ENCODE measurements at places on chromosomes 3 and 15.
A peak's percentile ranks its signal among the peaks of the same experiment; 100 is the strongest.

- no peak for DNase-seq
These were observed 98.2 kb downstream of the ZNF609 start for GRCh38 chr15:64558460-64559179.

DNA sequence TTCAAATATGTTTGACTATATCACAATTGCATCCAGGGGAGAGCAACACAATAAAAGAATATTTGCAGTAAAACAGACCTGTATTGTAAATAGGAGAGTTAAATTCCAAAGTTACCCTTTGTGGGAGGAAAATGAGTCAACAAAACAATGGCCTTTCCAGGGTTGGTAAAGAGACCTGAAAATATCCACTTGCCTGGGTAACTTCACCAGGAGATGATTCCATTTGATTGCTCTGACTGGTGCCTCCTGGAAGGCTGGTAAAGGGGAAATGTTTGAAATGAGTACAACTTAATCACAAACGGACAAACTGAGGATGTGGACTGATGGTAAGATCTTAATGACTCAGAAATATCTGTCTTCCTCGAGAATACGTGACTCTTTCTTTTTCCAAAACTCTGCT lies 43.6 kb upstream of the SRGAP3 start:
- no peak for DNase-seq

- DNase-seq: no peak
These were observed 267.6 kb upstream of the TBC1D5 start for GRCh38 chr3:18010001-18010400.

DNA sequence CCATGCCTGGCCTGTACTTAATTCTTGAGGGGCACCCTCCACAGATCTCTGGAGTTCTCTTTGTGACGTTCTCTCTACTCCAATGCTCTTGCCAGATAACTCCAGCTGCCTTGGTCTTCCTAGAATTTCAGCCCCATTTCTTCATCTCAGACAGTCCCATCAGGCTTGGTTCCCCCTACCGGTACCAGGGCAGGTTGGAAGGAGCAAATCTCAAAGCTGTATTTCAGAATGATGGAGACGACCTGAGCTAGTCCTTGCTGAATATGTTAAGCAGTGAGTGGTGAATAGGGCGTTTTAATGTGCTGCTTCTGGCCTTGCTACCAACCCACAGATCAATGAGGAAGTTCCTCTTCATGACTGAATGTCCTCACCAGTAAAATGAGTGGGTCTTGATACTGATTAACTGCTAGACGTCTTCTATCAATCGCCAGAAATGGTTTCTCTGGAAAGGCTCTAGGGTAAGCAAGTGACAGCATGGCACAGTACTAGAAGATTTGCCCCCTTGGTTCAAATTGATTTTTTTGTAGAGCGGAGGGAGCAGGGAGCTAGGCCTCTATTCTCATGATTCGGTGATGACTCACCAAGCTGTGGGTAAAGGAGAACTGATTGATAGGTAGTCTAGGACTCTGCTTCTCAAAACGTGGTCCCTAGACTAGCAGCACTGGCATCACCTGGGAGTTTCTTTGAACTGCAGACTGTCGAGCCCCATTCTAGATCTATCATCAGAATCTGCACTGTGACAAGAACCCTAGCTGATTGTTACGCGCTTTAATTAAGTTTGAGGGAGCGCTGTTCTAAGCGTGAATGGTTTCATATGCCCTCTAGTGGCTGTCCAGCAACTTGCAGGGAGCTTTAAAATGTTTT lies 67.8 kb downstream of the UBP1 start:
- DNase-seq: peak; percentile 29

DNA sequence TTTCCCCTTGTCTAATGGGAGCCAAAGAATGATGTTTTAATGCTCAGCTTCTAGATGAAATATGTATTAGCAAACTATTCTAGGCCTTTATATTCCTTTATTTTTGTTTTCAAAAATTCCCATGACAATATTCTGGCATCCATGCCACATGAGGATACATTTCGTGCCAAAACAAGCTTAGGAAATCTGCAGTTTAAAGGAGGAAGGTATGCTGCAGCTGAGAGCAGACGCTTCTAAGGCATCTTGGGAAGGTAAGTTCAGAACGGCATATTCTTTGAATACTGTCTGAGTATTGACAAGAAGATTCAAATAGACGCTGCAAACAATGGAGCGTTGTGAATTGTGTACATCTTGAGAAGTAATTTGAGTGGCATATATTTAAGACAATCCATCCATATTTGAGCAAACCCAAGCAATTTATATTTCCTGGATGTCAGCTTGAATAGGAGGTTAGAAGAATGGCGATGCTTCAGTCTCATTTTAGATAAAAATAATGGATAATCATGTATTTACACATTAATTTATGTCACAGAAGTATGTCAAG lies 158.6 kb downstream of the RAP2B start:
- DNase-seq: no peak

GRCh38 chr15:70478251-70478990 lies 284.9 kb downstream of the UACA start:
- DNase-seq: no peak

DNA sequence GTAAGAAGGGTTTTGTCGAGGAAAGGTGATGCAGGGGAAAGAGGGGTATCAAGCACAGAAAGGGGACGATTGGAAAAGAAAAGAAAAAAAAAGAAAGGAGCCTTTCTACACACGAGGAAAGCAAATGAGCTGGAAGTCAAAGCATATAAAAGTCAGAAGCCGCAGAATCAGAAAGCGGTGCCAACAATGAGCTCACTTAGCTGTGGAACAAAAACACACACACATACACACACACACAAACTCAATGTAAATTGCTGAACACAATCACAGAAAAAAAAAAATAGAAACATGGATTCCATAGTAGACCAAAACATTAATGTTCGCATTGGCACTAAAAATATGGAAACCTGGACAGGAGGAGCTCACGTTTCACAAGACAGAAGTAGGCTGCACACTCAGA lies 63.4 kb upstream of the FEZF2 start:
- no peak for DNase-seq

GRCh38 chr3:73513260-73513659 lies 111.5 kb downstream of the PDZRN3 start:
- no peak for DNase-seq

DNA sequence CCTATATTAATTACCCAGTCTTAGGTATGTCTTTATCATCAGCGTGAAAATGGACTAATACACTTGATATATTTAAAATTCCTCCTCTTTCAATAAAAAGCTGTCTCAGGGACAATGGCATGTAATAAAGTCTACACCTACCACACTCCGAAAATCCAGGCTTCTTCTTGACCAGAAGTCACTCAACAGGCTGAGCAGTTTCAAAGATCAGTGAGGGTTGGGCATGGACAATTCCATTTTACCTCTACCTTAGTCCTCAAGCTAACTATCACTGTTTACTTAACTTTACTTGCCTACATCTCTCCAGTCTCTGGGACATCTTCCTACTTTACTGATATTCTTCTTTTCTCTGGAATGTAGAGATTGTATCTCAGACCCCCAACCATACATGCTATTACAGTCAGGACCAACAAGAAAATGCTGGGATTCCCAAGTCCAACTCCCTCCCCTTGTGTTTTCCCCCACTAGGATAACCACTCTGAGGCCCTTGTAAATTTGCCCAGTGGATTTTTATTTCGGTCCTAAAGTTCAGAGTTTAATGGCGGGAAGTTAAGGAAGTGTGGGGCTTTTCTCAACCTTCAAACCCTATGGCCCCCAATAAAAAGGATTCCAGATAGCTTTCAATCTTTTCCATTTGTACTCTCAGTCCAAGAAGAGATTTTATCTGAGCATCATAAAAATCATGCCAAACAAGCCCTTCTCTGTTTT lies 137.1 kb upstream of the TSC22D2 start:
- DNase-seq: no peak

DNA sequence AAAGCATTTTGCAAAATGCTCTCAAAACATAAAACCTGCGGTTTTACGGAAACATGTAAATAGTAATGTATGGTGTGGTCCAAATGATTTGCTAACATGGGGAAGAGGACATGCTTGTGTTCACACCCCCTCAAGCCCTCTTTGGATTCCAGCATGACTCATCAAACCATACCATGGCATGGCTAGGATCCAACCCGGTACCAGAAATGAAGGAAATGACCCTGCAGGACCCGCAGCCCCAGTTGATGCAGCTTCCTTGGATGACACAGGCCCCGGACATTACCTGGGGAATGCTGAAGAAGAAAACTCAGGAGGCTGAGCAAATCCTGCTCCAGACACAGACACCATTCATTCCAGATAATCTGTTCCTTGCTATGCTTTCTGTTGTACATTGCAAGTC lies 222.9 kb downstream of the DTWD1 start:
- DNase-seq: no peak

DNA sequence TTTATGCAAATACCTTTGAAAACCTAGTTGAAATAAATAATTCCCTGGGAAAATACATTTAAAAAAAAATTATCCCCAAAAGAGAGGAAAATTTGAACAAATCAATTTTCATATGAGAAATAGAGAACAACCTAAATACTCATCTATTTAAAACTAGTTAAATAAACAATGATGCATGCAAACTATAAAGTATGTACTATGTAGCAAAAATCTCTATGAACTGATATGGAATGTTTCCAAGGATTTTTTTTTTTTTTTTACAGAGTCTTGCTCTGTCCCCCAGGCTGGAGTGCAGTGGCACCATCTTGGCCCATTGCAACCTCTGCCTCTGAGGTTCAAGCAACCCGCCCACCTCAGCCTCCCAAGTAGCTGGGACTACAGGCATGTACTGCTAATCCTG lies 27.2 kb upstream of the B3GALNT1 start:
- DNase-seq: no peak

- DNase-seq: peak; percentile 43
These were observed 585 bp downstream of the SLCO3A1 start for GRCh38 chr15:91853948-91854638.

DNA sequence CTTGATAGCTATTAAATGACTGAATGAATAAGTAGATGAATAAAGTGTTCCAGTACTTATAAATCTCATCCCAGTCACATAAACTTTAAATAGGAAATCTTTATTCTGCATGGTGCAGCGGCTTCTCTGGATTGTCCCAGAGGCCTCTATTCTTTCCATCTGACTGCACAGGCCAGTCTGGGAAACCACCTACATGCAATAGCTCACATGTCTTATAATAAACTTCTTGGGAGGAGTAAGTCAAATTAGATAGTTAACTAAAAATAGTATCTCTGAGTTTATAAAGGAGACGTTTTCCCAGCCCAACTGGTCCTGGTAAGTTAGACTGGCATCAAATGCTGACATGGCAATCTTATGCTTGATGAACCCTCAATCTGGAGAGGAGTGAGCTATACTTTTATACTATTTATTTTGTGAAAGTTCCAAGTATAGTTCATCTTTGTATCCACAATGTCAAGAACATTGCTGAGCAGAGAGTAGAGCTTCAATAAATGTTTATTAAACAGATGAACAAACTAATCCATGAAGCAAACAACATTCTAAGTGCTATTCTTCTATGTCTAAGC lies 417.6 kb downstream of the TIGIT start:
- no peak for DNase-seq

DNA sequence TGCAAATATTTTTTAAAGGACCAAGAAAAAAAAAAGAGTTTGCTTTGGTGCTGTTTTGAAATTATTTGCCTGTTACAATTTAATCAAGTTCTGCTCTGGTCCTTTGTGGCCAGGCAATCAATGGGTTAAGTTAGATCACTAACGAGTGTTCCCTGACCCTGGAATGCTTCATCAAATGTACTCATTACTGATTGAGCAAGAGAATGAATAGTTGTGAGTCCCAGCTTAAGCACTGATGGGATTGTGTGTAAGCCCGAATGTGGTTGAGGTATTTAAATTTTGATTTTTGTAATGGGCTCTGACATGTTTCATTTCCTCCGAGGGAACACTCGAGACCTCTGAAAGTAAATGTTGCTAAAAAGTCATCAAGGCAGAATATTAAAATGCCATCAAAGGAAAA lies 699.1 kb downstream of the MCTP2 start:
- no peak for DNase-seq

DNA sequence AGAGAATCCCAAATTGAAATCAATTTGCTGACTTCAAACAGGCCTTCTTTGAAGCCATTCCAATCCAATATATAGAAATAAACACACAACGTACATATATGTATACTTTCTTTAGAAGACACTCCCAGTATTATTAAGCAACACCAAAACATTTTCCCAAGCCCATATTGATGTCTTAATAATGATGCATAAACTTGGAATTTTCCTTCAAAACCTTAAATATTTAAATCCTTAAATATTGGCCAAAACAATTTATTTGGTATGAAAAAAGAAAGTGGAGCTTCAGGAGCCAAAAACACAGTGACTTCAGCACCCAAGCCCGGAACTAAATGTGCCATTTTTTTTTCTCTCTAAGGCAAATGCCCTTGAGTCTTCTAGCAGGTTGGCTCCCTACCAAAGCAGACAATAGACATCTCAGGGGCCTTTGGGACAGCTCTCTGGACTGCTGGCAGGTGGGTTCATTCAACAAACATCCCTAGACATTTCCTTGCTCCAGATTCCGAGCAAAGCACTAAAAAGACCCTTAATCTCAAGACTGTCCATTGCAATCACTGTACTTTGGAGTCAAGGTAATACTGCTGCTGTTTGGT lies 384.7 kb downstream of the NTRK3 start:
- no peak for DNase-seq

DNA sequence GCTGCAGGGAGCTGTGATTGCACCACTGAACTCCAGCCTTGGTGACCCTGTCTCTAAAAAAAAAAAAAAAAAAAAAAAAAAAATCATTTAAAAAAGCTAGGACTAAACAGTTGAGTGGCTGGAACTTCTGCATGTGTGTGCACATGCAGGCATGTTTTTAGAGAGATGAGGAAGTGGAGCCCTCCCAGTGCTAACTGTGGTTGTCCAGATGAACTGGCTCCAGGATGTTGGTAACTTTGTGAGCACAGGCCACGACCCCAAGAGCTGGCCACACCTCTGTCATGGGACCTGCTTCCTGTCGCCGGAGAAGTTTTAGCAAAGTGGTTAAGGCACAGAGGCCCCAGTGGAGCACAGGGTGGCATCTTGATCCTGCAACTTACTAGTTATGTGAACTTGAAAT lies 27.0 kb downstream of the CHCHD6 start:
- DNase-seq: no peak

DNA sequence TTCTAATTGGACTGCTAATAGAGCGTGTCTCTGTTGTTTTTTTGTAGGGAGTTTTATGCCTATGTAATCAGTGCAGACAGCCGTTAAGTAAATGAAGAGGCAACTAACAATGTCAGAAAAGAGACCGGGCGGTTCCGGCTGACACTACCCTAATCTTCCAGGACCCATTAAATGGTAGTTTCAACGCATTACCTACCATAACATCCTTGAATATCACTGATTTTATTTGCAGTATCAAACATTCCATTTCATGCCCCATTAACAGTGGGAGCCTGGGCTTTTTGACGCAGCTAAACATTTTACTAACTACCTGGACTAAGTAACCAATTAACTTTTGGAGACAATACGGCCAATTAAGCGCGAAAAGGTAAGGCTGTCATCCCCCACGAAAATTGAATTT lies 832.9 kb upstream of the NR2F2 start:
- no peak for DNase-seq

GRCh38 chr3:30848087-30848779 lies 46.2 kb downstream of the GADL1 start:
- no peak for DNase-seq

- DNase-seq: no peak
These were observed 116.4 kb downstream of the OXSM start for GRCh38 chr3:25906132-25906906.

Data from CD4-positive, alpha-beta T cell treated with Interleukin-4 for 1 hour (primary cell).